Stimulated activated CD4-positive, alpha-beta T cell treated with anti-CD3 and anti-CD28 coated beads, Interleukin-4, amount 100 ng/mL, for 1 hour (primary cell): ENCODE measurements at places on chromosomes 2 and 18.

GRCh38 chr2:133884739-133885381 lies 316.6 kb upstream of the NCKAP5 start:
- DNase-seq: no peak

DNA sequence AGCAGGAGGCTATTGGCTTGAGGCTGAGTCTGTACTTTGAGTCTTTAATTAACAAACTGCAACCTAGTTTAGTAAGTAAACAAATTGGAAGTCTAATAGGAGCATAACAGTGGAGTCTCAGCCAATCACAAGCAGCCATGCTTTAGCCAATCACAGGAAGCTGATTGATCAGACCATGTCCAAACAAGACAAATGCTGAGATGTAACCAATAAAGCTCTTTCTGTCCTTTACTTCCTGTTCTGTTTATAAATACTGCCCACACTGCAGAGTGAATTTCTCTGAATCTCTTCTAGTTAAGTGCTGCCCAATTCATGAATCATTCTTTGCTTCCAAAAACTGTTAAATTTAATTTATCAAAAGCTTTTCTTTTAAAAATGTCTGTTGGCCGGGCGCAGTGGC lies 146.6 kb upstream of the DLX2 start:
- no peak for DNase-seq

- DNase-seq: no peak
Measured at GRCh38 chr2:121307048-121307447, 22.0 kb upstream of the TFCP2L1 start.

GRCh38 chr2:205802065-205802464 lies 119.8 kb downstream of the NRP2 start:
- DNase-seq: no peak

- DNase-seq: no peak
Measured at GRCh38 chr2:83069724-83070123, 1389.4 kb downstream of the SUCLG1 start.
